ENCODE measurements at places on chromosomes 16 and 17.

GRCh38 chr16:26816266-26816665, 250.5 kb upstream of the C16orf82 start:
- DNase-seq, result no peak

GRCh38 chr17:4008441-4009185, 44.4 kb upstream of the ATP2A3 start:
- DNase-seq, result no peak

GRCh38 chr16:64151990-64152767, 969.7 kb downstream of the CDH11 start:
- DNase-seq, result no peak

GRCh38 chr17:48715496-48716399, 6.6 kb downstream of the PRAC1 start:
- DNase-seq, result no peak

DNA sequence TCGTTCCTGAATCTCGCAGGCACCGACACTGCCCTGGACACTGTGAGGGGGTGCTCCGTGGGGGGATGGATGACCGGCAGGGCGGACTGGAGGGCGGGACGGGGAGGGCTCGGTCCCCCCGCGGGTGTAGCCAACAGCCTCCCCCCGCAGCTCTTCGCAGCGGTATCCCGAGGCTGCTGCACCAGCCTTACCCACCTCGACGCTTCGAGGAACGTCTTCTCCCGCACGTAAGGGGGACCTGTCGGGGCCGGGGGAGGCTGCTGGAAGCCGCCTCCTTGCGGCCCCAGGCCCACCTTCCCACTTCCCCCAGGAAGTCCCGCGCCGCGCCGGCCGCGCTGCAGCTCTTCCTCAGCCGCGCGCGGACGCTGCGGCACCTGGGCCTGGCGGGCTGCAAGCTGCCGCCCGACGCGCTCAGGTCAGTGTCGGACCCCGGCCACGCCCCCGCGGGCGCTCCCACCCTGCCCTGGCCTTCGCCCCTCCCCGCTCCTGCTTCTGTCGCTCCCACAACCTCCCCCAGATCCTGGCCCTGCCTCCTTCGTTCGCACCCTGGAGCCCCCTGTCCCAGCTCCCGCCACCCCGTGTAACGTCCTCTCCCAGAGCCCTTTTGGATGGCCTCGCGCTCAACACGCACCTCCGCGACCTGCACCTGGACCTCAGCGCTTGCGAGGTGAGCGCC, 3.3 kb downstream of the CARMIL2 start:
- DNase-seq, result no peak

- DNase-seq, result no peak
These were observed 216 bp downstream of the VPS9D1 start for GRCh38 chr16:89720551-89720812.

DNA sequence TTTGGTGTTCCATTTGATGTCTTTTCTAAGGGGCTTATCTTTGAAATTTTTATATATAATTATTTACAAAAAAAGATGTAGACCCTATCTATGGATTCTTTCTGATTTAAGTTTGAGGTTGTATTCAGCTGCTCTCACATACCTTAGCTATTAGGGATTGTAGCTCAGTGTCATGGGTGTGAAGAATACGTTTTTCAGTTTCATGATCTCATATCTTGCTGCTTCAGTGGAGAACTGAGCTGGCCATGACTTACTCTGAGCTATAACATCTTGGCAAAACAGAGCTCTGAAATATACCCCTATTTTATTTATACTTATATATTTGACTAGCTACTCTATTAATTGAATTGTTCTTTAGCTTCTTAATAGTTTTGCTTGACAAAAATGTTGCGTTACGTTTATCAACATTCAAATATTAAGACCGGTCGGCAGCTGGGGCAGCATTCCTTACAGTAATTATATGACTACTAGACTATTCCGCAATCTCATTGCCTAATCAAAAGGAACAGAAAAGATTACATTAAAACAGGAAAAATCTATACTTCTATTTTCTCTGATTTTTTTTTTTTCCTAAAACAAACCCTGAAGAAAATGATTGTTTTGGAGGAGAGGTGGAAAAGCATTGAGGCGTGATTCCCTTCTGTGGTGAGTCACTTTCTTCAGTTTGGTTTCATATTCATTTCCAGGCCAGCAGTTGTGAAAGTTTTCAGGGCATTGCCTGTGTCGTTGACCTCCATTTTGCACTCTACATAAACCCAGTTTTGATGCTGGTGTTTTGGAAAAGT, 24.1 kb upstream of the KRT24 start:
- peak; percentile 12 for DNase-seq

Data from left kidney (tissue), 8 donors.